ENCODE measurements at places on chromosomes 6 and 20. TPM values are rescaled to one million over a fixed set of nuclear protein-coding genes. Genes with fewer than 3 reads are reported as not detected.

MAS1 gene
- total RNA-seq: not detected

LBP gene
- total RNA-seq: 0.99 TPM

BTNL2 gene
- not detected for total RNA-seq

CDKAL1 gene
- total RNA-seq: 3.6 TPM

EPPIN gene
- total RNA-seq: not detected

SYNDIG1 gene
- total RNA-seq: 2.0 TPM

POM121L2 gene
- not detected for total RNA-seq

TNFRSF6B gene
- 0.85 TPM for total RNA-seq

TRIM31 gene
- total RNA-seq: 2.1 TPM

ZKSCAN4 gene
- 2.6 TPM for total RNA-seq

SIRPD gene
- total RNA-seq: not detected

RNF144B gene
- total RNA-seq: 0.53 TPM

MPIG6B gene
- not detected for total RNA-seq

MYBL2 gene
- total RNA-seq: 75.8 TPM

GLP1R gene
- total RNA-seq: not detected

ADAM33 gene
- total RNA-seq: 0.06 TPM

HLA-DOA gene
- not detected for total RNA-seq

IL17F gene
- not detected for total RNA-seq

PMEPA1 gene
- 372 TPM for total RNA-seq

TFAP2C gene
- total RNA-seq: 17.1 TPM

GSTA4 gene
- 7.3 TPM for total RNA-seq

SMPDL3A gene
- total RNA-seq: 2.5 TPM

CCNC gene
- 29.4 TPM for total RNA-seq

GGTLC1 gene
- not detected for total RNA-seq

NMBR gene
- not detected for total RNA-seq

MUC22 gene
- 0.05 TPM for total RNA-seq

LZTS3 gene
- 2.7 TPM for total RNA-seq

SLC44A4 gene
- total RNA-seq: 0.14 TPM

RAET1G gene
- 10.8 TPM for total RNA-seq

Measured in A549 treated with CpdA at 1 μM for 4 hours (cell line).